ENCODE measurements at places on chromosomes 2 and 18.
A peak's percentile ranks its signal among the peaks of the same experiment; 100 is the strongest.

DNA sequence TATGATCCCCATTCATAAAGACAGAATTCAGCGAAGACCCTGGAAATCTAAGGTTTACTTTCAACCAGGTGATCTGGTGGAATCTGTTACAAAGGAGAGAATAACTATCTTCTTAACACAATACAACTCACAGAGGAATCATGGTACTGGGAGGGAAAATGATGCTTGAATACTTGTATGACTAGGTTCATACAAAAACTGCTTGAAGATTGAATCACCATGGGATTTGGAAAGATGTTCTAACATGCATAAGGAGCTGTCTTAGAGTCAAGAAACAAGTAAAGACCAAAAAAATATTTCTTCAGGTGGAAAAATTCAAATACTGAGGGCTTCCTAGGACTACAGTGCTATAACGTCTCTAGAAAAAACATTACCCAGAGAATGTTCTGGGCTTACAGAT lies 32.2 kb downstream of the COL5A2 start:
- H3K36me3 ChIP-seq, result no peaks in the 10 kb centered on the region
- no peak overlapping the region for H3K4me3 ChIP-seq
- no peaks in the 10 kb centered on the region for H3K27me3 ChIP-seq
- peaks cover 29% of the 10 kb centered on the region for H3K4me1 ChIP-seq
- no peak for DNase-seq
- no peak overlapping the region for H3K27ac ChIP-seq

DNA sequence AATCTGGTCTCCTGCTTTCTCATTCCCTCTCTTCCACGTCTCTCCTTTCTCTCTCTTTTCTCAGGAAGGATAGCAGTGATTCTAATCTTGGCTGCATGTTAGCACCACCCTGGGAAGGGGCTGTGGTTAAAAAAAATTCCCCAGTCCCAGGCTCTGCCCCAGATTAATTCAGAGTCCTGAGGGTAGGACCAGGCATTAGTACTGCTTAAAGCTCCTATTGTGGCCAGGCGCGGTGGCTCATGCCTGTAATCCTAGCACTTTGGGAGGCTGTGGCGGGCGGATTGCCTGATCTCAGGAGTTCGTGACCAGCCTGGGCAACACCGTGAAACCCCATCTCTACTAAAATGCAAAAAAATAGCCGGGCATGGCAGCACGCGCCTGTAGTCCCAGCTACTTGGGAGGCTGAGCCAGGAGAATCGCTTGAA lies 35.4 kb upstream of the EML4 start:
- peak overlapping the region; percentile 64 for H3K4me3 ChIP-seq
- H3K36me3 ChIP-seq, result no peaks in the 10 kb centered on the region
- H3K4me1 ChIP-seq, result peaks cover 17% of the 10 kb centered on the region
- peak overlapping the region; percentile 76 for H3K27ac ChIP-seq
- H3K27me3 ChIP-seq, result no peaks in the 10 kb centered on the region

DNA sequence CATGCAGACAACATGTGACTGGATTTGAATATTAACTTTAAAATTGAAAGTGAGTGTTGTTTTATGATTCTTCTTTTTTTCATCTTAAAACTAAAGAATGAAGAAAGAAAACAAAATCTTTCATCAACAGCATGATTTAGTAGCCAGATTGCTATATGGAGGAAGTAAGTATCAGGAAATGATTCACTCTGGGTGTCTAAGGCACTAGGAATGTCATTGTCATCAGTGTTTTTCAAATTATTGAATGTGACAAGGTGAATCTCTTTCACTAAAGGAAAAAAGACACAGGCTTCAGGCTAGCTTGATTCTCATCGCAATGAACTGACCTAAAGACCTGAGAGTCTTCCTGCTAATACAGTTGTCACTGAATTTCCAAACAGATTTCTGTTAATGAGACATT lies 430.1 kb downstream of the FBXO15 start:
- no peaks in the 10 kb centered on the region for H3K27me3 ChIP-seq
- no peak overlapping the region for H3K27ac ChIP-seq
- H3K4me1 ChIP-seq, result no peaks in the 10 kb centered on the region
- DNase-seq, result no peak

- DNase-seq, result no peak
- H3K4me1 ChIP-seq, result peaks cover 33% of the 10 kb centered on the region
- H3K27ac ChIP-seq, result peak overlapping the region; percentile 97
- H3K36me3 ChIP-seq, result peaks cover 16% of the 10 kb centered on the region
Observed at GRCh38 chr2:96870626-96871255, 861 bp upstream of the SEMA4C start.

- H3K27me3 ChIP-seq, result no peaks in the 10 kb centered on the region
- DNase-seq, result no peak
- no peak overlapping the region for H3K27ac ChIP-seq
- no peak overlapping the region for H3K4me3 ChIP-seq
- H3K4me1 ChIP-seq, result no peaks in the 10 kb centered on the region
- H3K36me3 ChIP-seq, result no peaks in the 10 kb centered on the region
Observed at GRCh38 chr2:209845666-209846065, 74.0 kb downstream of the UNC80 start.

GRCh38 chr18:13222856-13223281 lies 4.3 kb downstream of the LDLRAD4 start:
- H3K27ac ChIP-seq, result peak overlapping the region; percentile 57
- no peaks in the 10 kb centered on the region for H3K36me3 ChIP-seq
- peak overlapping the region; percentile 92 for H3K4me3 ChIP-seq
- H3K4me1 ChIP-seq, result peaks cover 51% of the 10 kb centered on the region
- H3K27me3 ChIP-seq, result no peaks in the 10 kb centered on the region

DNA sequence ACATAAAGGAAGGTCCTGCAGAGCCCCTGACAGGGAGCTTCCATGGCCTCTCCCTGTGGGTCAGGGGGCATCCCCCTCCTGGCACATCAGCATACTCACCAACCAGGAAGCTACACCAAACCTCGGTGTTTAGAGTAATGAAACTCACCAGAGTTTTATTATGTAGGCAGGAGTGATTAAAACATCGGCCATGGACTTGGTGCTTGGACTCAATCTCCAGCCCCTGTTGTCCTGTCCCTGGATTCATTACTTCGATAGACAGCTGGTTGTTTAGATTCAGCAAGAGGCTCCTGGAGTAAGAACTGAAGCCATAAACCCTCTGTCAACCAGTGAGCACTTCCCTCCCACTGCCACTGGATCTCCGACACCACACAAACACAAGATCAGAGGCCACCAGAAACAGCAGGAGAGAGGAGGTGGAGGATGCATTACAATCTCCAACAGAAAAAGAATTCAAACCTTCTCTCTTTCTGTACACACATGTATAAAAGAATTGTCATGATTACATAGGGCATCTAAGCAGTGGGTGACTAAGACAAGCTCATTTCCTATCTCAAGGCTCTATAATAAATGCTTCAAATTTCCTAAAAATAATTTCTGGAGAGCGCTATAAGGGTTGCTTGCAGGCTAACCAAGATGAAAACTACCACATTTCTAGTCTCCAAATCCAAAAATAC lies 27.2 kb downstream of the TBC1D8 start:
- H3K27ac ChIP-seq, result peak overlapping the region; percentile 78
- no peaks in the 10 kb centered on the region for H3K36me3 ChIP-seq
- H3K27me3 ChIP-seq, result no peaks in the 10 kb centered on the region
- peaks cover 71% of the 10 kb centered on the region for H3K4me1 ChIP-seq
- no peak for DNase-seq

DNA sequence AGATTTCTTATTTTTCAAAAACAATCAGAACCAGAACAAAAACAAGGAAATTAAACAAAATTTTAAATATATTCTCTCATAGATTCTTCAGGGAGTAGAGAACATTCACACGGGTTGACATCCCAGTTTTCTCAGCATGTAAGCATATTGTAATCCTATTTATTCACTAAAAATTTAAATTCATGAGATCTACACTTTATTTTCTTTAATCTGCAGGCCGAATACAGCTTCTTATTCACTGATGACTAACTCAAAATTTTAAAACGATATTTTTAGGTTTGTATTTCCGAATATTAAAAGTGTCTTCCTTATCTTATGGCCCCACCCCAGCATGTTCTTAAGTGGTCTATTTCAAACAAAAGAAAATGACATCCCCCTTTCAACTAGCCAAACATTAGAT lies 262.4 kb downstream of the MEIS1 start:
- H3K36me3 ChIP-seq, result no peaks in the 10 kb centered on the region
- DNase-seq, result no peak
- H3K27ac ChIP-seq, result no peak overlapping the region
- H3K4me3 ChIP-seq, result no peak overlapping the region
- H3K27me3 ChIP-seq, result no peaks in the 10 kb centered on the region

DNA sequence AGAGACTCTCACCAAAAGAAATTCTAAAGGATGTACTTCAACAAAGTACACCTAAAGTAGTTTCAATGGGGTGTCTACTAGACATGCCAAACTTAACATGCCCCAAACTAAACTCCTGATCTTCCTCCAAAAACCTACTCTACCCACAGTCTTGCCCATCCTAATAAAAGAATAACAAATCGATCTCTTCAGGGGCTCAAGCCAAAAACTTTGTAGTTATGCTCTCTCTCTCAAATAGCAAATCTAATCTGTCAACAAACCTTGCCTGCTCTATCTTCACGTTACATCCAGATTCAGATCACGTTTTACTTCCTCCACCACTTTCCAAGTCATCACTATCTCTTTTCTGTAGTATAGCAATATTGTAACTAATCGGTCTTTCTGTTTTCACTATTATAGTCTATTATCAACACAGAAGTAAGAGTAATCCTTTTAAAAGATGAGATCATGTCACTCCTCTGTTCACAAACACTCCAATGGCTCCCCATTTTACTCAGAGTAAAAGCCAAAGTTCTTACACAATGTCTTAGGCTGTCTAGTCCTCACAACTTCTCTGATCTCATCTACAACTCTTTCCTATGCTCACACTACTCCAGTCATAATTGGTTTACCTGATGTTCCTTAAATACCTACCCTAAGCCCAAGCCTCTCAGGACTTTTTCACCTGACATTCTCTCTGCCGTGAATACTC lies 79.9 kb downstream of the THADA start:
- no peak overlapping the region for H3K4me3 ChIP-seq
- H3K4me1 ChIP-seq, result peaks cover 62% of the 10 kb centered on the region
- H3K27ac ChIP-seq, result peak overlapping the region; percentile 89
- H3K27me3 ChIP-seq, result no peaks in the 10 kb centered on the region
- no peak for DNase-seq
- H3K36me3 ChIP-seq, result no peaks in the 10 kb centered on the region

- H3K4me1 ChIP-seq, result no peaks in the 10 kb centered on the region
- H3K36me3 ChIP-seq, result peaks cover 24% of the 10 kb centered on the region
Observed at GRCh38 chr2:121386102-121386501, 101.1 kb upstream of the TFCP2L1 start.

DNA sequence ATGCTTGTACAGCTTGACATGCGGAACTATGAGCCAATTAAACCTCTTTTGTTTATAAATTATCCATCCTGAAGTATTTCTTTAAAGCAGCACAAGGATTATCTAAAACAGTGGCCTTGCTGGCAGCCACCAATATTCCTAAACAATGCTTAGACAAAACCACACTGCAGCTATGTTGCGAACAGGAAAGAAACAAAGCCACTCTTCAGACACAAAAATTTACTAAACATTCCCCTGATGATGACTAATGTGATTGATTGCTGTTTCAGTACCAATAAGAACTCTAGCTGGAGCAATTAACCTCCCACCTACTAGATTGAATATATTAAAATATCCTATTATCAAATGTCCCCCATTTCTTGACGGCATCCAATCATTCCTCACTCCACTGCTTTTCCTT lies 325.8 kb upstream of the REG3G start:
- H3K27ac ChIP-seq, result no peak overlapping the region
- no peaks in the 10 kb centered on the region for H3K4me1 ChIP-seq
- H3K36me3 ChIP-seq, result no peaks in the 10 kb centered on the region
- no peaks in the 10 kb centered on the region for H3K27me3 ChIP-seq
- no peak overlapping the region for H3K4me3 ChIP-seq

DNA sequence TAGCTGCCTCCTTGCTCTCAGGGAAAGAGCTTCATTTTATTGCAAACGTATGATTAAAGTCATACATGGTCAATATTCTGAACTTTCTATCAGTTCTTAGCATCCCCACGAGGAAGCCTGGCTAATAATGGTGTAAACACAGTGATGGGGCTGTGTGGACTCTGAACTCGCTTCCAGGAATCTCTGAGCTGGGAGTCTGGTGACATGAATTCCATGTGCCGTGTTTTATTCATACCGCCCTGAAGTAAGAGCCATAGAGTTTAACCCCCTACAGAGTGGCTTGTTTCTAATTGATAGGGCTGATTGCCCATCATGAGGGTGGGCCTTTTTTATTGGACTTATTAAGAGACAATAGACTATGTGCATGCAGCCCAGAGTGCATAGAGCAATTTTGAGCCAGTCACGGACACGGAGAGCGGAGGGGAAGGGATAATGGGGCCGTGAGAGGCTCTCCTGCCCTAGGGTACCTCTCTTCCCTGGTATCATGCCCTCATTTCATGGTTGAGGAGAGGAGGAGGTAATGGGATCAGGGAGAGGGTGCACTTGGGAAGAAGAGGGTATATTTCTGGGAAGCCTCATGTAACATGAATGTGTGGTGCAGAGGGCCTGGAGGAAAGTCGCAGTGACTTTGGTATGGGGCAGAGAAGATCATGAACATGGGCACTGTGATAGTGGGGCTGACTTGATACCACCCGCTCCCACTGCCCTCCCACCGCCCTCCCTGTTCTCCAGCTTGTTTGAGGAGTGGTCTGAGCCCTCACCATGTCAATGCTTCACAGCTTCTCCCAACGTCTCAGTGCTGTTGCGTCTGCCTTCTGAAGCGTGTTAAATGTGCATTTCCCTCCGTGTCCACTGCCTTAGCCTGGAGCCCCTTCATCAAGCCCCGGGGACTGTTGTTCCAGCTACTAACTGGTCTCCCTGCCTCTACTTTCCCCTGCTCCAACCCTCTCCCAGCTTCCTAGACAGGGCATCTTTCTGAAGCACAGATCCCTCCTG lies 73.2 kb downstream of the IL1R2 start:
- H3K27me3 ChIP-seq, result no peaks in the 10 kb centered on the region
- no peaks in the 10 kb centered on the region for H3K36me3 ChIP-seq
- H3K4me1 ChIP-seq, result peaks cover 70% of the 10 kb centered on the region

GRCh38 chr2:170235860-170236679 lies 58.1 kb downstream of the MYO3B start:
- no peak overlapping the region for H3K27ac ChIP-seq
- H3K4me3 ChIP-seq, result no peak overlapping the region
- H3K36me3 ChIP-seq, result no peaks in the 10 kb centered on the region
- no peaks in the 10 kb centered on the region for H3K4me1 ChIP-seq

GRCh38 chr2:1728821-1729220 lies 15.5 kb downstream of the PXDN start:
- peak overlapping the region; percentile 23 for H3K4me3 ChIP-seq
- no peaks in the 10 kb centered on the region for H3K27me3 ChIP-seq
- no peaks in the 10 kb centered on the region for H3K36me3 ChIP-seq
- DNase-seq, result no peak
- H3K4me1 ChIP-seq, result peaks cover 60% of the 10 kb centered on the region
- H3K27ac ChIP-seq, result peak overlapping the region; percentile 84

DNA sequence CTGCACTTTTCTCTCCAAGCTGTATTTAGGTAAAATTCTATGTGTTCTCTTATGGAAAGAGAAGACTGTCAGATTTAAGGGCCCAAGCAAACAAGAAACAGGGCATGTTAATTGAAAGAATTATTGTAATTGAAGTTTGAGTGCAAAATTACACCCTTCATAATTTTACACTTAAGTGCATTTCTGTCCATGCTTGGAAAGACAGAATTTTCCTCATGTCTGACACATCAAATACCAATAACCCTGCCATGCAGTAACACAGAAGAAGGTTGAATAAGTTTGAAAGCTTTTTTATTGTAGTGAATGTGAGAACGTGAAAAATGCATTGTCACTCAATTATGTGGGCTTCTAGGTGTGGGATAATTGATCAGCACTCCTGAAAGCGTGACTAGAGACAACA lies 52.9 kb upstream of the PARD3B start:
- H3K27ac ChIP-seq, result no peak overlapping the region
- peaks cover 5% of the 10 kb centered on the region for H3K4me1 ChIP-seq
- no peak overlapping the region for H3K4me3 ChIP-seq

Measured in thoracic aorta (tissue), 2 donors.